ENCODE measurements at places on chromosomes 7 and 10.
A peak's percentile ranks its signal among the peaks of the same experiment; 100 is the strongest.

- DNase-seq = peak; percentile 27
These were observed 147.0 kb downstream of the EMX2 start for GRCh38 chr10:117689566-117689965.

DNA sequence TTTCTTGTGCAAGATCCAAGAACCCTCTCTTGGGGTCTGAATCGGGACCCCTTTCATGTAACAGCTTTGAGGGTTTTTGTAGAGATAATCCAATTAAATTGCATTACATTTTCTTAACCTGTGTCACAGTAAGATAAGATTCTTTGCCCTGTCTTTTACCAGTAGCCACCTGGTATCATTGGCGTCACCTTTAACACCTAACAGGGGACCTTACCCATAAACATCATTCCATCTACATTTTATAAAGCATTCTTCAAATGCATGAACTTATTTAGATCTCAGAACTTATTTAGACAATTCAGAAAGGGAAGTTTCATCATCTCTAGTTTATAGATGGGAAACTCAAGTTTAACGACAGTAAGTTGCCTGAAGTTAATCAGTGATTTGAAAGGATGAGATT, 106.4 kb upstream of the KLF6 start:
- no peak for DNase-seq

DNA sequence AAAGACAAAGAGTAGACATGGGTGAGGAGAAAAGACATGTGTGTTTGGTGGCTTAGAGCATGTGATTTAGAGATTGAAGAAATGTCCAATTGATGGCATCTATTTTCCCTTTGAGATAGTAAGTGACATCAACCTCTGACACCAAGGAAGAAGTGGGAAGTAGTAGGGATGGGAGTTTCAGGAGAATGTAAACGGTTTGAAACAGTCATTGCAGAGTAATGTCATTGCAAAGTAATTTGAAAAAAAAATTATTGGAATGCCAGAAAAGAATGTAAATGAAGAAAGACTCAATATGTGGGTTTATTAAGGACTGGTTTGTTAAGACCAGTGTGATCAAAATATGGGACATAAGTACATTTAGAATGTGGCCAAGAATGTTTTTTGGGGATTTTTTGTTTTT, 26.6 kb downstream of the GNG11 start:
- peak; percentile 78 for DNase-seq

DNA sequence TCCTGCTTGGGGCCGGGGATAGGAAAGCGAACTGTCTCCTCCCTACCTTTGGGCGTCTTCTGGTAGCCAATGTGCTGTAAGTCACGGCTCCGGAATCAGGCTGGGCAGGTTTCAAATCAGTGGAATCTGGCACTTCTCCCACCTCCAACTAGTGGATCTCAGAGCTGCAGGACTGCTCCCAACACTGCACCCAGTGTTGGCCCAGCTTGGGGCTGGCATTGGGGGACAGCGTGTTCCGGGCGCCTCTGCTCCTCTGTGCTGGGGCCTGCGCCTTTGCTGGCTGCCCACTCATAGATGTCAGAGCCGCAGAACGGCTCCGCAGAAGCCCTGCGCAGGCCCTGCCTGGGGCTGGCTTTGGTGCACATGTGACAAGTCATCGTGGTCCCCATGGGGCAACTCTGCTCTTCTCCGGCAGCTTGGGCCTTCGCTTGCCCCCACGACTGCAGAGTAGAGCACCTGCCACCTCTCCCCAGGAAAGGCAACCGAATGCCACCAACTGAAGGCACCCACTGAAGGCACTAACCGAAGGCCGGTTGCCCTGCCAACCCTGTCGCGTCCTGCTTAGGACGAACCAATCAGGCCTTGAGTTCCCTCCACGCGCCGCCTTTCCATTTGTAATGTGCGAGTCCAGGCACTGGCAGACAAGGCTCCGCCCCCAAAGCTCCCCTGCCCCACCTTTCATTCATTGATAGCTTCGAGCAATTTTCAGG, 85.5 kb upstream of the ABI1 start:
- no peak for DNase-seq

DNA sequence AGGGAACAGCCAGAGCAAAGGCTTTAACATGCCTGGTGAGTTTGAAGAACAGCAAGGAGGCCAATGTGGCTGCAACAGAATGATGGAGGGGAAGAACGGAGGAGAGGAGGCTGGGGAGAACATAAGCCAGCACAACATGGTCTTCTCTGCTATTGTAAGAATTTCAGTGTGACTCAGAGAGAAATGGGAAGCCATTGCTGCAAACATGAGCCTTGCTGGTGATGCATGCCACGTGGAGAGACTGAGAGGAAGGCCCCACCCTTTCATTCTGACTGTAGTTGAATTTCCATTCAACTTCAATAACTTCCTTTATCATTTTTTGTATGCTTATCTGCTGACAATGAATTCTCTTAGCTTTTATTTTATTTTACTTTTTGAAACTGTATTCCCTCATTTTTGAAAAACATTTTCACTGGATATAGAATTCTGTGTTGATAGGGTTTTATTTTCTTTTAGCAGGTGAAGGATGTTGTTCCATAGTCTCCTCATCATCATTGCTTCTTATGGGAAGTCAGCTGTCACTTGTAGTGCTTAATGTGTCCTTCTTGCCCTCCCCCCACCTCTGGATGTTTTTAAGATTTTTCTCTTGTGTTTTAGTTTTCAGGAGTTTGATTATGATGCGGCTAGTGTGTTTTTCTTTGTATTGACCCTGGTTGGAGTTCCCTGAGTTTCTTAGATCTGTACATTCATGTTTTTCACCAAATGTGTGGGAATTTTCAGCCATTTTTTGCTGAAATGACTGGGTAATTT, 46.4 kb upstream of the LEP start:
- DNase-seq = no peak

DNA sequence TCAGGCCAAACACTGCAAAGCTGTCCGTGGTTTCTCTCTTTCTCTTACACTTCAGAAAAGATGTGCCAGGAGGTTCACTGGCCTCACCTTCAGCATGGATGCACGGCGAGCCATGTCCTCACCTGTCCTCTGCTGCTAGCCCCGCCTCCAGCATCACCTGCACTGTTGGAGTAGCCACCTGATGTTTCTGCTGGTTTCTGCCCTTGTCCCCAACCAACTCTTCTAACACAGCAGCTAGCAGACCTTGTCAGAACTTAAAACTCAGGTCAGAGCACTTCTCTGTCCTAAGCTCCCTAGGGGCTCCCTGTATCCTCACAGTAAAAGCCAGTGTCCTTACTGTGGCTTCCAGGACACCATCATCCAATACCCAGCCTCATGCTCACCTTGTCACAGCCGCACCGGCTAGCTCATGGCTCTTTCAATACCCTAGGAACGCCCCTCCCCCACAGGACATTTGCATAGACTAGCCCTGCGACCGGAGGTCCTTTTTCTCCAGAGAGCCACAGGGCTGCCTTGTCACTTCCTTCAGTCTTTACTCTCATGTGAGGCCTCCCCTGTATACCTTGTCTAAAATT, 15.2 kb downstream of the PALD1 start:
- DNase-seq = no peak

- no peak for DNase-seq
These were observed 17.6 kb downstream of the SLC35B4 start for GRCh38 chr7:134298902-134299683.

Data from fibroblast of skin of abdomen (primary cell).